ENCODE measurements at places on chromosomes 1 and 21. TPM values are rescaled to one million over a fixed set of nuclear protein-coding genes. Genes with fewer than 3 reads are reported as not detected.

- DNase-seq = no peak
Measured at GRCh38 chr1:7659514-7659913, 111.6 kb upstream of the VAMP3 start.

GRCh38 chr1:11188381-11188780 lies 774 bp upstream of the ANGPTL7 start:
- DNase-seq = no peak

GRCh38 chr21:39610703-39611102 lies 2.0 kb upstream of the B3GALT5 start:
- peak; percentile 39 for DNase-seq

- no peak for DNase-seq
Measured at GRCh38 chr1:221564891-221565290, 177.0 kb downstream of the DUSP10 start.

GRCh38 chr1:51516649-51517158 lies 2.4 kb downstream of the EPS15 start:
- no peak for DNase-seq

GRCh38 chr1:153228491-153228890 lies 11.1 kb downstream of the PRR9 start:
- no peak for DNase-seq

GRCh38 chr21:16427587-16428087 lies 697.9 kb downstream of the USP25 start:
- DNase-seq = no peak

DNA sequence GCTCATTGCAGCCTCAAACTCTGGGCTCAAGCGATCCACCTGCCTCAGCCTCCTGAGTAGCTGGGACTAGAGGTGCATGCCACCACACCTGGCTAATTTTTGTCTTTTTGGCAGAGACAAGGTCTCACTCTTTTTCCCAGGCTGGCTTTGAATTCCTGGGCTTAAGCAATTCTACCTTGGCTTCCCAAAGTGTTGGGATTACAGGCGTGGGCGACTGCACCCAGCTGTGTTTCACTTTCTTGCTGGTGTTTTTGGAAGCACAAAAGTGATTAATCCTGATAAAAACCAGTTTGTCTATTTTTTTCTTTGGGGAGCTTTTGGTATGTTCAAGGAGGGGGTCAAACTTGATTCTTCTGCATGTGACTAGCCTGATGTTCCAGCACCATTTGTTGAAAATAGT lies 19.3 kb downstream of the RNF11 start:
- DNase-seq = no peak

TPRG1L gene
- total RNA-seq = 9.4 TPM

HOOK1 gene
- total RNA-seq = not detected

EDARADD gene
- 3.7 TPM for total RNA-seq

PLA2G2D gene
- not detected for total RNA-seq
